NCI-H1694 (cell line): ENCODE measurements at places on chromosomes 5 and 9.

GRCh38 chr5:147578228-147579024, 68.6 kb upstream of the DPYSL3 start:
- DNase-seq, result peak; percentile 23

- DNase-seq, result no peak
Measured at GRCh38 chr9:71602652-71603051, 165.7 kb downstream of the CEMIP2 start.

DNA sequence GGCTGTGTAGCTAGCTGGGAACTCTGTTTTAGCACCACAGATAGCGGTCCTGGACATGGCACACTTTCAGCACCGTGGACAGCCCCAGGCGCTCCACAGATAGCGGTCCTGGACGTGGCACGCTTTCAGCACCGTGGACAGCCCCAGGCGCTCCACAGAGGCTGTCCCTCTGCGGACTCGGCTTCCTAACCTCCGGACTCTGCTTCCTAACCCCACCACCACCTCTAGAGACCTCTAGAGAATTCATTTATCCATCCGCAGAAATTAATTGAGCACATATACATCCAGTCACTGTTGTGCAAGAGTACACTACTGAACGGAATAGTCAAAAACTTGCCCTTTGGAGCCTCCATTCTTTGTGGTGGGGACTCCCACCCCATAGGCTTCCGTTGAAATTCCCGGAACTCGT, 27.4 kb downstream of the UNC5A start:
- no peak for DNase-seq

- no peak for DNase-seq
Measured at GRCh38 chr9:112193572-112194288, 18.6 kb upstream of the SUSD1 start.

DNA sequence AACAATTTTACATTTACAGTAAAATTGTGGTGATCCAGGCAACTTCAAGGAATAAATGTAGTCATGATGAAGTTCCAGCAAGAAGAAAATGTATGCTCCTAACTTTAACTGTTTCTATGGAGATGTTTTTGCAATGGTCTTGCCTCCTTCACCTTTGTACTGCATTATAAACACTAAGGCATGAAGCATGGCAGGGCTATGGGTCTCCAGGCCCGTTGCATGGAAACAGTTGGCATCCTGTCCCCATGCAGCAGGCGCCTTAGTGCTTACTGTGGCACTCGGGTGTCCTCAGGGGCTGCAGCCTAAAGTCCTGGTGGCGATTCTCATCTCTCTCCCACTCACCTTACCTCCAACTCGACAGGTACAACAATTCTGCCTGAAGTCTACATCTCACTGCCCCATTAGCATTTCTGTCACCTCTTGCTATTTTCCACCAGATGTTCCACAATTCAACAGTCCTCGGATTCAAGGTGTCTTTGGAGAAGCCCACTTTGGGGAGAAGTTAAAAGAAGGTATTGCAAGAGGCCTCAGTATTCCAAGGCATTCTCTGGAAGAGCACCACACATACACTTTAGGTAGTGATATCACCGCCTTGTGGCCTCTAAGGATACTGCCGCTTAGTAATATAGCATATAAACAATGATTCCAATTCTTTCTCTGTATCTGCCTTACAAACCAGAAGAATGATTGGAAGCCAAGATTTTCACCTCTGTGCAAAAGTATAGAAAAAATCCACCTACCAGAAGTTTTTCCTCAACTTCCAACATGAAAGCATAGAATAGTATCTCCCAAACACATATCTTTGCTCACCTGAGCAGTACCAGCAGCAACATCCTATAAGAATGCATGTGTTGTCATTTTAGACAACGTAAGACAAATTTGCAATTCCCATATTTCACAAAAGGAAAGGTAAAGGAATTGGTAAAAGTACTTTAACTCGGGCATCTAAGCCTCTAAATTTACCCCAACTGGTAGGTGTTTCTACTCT, 5.1 kb downstream of the LIFR start:
- DNase-seq, result peak; percentile 52

DNA sequence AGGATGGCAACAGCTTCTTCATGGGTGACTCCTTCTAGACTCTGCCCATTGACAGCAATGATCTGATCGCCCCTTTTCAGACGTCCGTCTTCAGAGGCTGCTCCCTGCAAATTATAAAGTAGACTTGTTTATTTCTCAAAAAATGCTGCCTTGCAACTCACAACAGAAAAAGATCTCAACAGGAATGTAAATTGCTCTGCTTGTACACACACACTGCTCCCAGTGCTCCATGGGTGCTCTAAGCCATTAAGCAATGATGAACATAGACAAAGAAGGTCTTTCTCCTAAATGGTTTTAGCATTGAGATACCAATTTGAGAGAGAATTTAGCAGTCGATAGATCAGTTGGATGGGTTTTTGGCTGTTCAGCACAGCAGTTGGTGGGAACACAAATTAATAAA, 172.5 kb downstream of the MPDZ start:
- DNase-seq, result no peak

- no peak for DNase-seq
Measured at GRCh38 chr5:134982230-134982629, 14.5 kb downstream of the CATSPER3 start.

DNA sequence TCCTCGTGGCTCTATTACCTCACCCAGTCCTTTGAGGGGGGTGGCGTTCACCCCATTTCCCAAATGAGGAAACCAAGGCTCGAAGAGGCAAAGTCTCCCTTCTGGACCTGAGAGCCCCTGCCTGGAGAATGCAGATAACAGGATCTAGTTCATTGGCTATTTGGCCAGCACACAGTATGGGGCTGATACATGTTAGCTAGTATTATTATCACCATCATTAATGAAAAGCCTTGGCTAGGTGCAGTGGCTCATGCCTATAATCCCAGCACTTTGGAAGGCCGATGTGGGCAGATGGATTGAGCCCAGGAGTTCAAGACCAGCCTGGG, 4.3 kb downstream of the SH3GLB2 start:
- no peak for DNase-seq

- DNase-seq, result no peak
Measured at GRCh38 chr9:90251316-90251715, 391.3 kb downstream of the DIRAS2 start.

GRCh38 chr5:16937503-16938161, 1.5 kb upstream of the MYO10 start:
- no peak for DNase-seq

DNA sequence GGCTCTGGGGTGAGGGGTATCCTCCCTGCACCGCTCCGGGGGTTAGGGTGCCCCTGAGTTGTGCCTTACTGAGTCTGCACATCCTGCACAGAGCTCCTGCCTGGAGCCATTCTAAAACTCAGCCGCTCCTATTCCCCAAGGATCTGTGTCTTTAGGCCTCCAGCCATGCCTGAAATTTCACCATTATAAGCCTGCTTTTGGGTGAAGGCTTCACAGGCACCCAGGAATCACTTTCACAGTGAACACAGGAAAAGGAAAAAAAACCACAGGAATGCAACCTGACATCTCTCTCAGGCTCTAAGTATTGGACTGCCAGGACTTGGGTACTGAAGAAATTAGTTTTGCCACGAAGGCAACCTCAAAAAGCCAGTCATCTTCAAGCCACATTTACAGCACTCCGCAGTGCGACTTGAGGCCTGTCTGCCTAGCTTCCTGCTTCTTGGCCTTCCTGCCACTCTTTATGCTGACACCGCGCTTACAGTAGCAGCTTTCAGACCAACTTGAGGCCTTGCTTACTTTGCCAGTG, 30.9 kb downstream of the GALNT10 start:
- DNase-seq, result no peak

DNA sequence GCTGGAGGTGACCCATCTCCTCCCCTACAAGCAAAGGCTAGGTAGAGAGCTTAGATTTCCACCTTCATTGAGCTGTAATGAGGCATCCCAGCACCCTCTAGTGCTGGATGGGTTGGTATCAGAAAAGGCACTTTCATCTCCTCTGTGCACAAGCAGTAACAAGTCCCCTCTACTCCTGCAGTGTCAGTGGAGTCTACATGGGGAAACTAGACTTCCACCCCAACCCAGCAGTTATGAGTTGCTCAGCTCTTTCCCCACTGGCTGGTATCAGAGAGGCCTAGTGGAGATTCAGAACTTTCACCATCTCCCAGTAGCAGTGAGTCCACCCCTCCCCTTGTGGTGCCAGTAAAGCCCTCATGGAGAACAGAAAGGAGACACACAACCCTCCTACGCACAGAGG, 17.9 kb downstream of the FCN1 start:
- no peak for DNase-seq

DNA sequence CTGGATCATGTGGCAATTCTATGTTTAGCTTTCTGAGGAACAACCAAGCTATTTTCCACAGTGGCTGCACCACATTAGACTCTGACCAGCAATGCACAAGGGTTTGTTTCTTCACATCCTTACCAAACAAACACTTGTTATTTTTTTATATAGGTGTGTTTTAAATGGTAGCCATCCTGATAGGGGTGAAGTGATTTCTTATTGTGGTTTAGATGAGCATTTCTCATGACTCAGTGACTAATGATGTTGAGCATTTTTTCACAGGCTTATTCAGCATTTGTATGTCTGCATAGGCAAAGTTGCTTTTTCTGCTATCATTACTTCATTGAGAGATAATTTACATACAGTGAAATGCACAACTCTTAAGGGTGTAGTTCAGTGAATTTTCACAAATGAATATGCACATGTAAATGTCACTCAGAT, 36.0 kb downstream of the ANKRD33B start:
- no peak for DNase-seq

- DNase-seq, result no peak
Measured at GRCh38 chr9:84139296-84140070, 158.9 kb downstream of the RMI1 start.

GRCh38 chr5:72552041-72552557, 44.9 kb upstream of the ZNF366 start:
- DNase-seq, result no peak

DNA sequence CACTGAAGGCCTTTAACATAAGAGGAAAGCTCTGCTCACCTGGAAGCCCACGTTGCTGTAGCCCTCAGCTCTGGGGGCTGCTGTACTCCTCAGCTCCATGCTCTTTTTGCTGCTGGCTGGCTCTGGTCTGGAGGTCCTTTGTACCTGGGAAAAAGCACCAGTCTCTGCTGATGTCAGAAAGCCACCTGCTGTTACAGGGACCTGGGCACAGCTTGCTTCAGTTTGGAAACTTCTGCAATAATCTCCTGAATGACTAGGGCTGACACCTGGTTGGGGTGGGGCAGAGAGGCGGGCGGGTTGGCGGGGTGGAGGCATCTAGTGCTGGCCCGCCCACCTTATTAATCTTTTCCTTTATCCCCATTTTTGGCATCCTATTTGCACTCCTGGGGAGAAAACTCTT, at the start of gene SLC28A3:
Gene SLC28A3 (minus strand): TSS at position 224 of the 400 bp plus-strand sequence. CDS start 125 bp downstream, at position 99.
- no peak for DNase-seq

GRCh38 chr5:139150367-139150999, 47.7 kb downstream of the SIL1 start:
- DNase-seq, result no peak

GRCh38 chr9:137198051-137198901, 2.3 kb downstream of the TPRN start:
- DNase-seq, result no peak

DNA sequence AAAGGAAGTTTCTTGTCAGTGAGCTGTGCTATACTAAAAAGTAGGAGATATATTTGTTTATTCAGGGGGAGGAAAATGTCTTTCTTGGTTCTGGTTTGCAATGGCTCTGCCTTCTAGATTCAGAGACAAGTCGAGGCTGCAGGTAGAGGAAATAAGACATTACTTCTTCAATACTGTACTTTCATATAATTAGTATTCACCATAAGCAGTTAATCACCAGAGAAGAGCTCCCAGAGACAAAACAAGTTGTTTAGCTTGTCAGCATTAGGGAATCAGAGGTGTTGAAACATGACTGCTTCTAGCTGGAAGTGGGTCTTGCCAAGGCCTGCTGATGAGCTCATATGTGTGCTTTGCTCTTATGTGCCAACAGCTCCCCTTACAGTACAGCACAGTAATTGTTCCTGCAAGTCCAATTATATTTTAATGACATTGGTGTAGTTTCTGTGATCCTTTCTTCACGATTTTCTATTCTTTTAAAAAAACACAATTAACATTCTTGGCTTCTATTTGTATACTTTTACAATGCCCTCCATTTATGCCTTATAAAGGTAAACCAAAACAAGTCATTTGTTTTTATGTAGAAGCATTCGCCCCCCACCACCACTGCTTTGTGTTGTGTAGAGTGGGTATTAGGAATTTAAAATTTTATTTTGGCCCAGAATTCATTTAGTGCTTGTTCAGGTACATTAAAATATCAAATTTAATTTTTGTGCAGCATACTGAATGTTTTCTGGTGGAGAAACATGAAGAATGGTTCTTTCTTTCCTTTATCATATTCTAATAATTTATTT, 112.2 kb downstream of the RPS23 start:
- DNase-seq, result peak; percentile 85

- DNase-seq, result no peak
Measured at GRCh38 chr5:179345183-179345432, 153 bp downstream of the ADAMTS2 start.

DNA sequence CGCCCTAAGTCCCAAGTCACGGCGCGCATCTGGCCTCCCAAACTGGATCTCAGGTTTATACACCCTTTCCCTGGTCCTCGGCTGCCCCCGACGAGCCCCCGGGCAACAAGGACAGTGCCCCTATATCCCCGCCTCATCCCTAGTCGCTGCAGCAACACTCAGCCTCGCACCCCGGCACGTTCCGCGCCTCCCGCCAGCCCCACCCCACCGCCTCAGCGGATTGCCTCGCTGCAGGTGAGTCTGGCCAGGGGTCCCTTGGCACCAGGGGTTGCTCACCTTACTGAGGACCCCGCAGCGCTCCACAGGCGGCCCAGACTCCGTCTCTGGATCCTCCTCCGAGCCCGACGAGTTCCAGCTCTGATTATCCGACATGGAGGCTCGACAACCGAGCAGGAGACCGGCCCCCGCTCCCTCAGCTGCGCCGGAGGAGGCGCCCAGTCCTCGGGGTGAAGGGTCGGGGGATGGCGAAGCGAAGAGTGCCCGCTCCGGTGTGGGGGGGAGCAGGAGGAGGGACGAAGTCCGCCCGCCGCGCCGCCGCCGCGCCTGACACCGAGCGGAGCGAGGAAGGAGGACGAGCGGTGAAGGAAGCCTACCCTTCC, 494 bp downstream of the CERT1 start:
- no peak for DNase-seq

- no peak for DNase-seq
Measured at GRCh38 chr5:169571355-169571754, 12.2 kb upstream of the SPDL1 start.

- no peak for DNase-seq
Measured at GRCh38 chr9:35001803-35002502, 12.4 kb downstream of the DNAJB5 start.

- DNase-seq, result no peak
Measured at GRCh38 chr5:119036101-119036762, 34.7 kb upstream of the DMXL1 start.

DNA sequence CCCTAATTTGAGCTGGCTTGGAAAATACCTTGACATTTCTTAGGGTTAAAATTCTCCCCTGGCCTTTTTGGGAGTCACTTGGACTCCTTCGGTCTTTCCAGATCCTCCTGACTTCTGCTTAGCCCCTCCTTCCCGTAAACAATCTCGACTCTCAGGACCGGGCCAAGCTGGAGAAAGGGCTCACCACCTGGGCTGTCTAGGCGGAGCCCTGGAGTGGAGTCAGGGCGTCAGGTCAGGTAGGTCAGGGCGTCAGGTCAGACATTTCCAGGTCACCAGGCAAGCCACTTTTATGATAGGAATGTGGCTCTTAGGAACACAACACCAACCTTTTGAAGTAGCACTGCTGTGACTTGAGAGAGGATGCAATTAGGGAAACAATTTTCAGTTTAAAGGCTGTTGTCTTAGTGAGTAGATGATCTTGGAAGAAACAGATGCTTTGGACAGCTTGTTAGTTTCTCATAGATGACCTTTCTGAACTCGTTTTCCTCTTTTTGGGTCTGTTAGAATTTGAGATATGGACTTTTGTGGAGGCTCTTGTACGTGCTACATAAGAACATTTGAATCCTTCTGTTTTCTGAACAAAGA, 12.8 kb downstream of the OSTF1 start:
- DNase-seq, result no peak
